Naive B cell (primary cell): ENCODE measurements at places on chromosomes 2 and 18. TPM values are rescaled to one million over a fixed set of nuclear protein-coding genes. Genes with fewer than 3 reads are reported as not detected.

GRCh38 chr2:239188536-239188935 lies 212.3 kb downstream of the HDAC4 start:
- DNase-seq, result no peak

BCL2 gene
- 11.8 TPM for polyA plus RNA-seq

DNA sequence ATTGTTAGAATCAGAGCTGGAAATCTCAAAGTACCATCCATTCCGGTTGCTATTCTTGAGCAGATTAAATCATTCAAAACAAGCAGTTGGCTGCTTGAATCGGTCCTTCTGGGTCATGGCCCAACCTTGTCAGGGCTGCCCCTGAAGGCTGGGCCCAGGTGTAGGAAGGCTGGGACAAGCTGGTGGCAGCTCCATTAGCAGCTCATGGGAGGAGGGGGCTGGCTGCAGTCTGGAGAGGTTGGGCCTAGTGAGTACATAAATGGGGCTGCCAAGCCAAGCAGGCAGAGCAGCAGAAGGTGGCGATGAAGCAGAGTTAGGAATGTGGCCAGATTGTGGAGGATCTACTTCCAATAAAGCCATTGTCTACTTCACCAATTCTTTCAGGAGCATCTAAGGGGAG lies 81.4 kb downstream of the ADCYAP1 start:
- no peak for DNase-seq

- DNase-seq, result no peak
Observed at GRCh38 chr2:112680666-112681101, 34.9 kb downstream of the SLC20A1 start.

- no peak for DNase-seq
Observed at GRCh38 chr2:83461135-83461534, 997.9 kb downstream of the SUCLG1 start.

DNAJC5G gene
- not detected for polyA plus RNA-seq

COL4A3 gene
- polyA plus RNA-seq, result 0.07 TPM

COPS8 gene
- polyA plus RNA-seq, result 58.1 TPM

DNA sequence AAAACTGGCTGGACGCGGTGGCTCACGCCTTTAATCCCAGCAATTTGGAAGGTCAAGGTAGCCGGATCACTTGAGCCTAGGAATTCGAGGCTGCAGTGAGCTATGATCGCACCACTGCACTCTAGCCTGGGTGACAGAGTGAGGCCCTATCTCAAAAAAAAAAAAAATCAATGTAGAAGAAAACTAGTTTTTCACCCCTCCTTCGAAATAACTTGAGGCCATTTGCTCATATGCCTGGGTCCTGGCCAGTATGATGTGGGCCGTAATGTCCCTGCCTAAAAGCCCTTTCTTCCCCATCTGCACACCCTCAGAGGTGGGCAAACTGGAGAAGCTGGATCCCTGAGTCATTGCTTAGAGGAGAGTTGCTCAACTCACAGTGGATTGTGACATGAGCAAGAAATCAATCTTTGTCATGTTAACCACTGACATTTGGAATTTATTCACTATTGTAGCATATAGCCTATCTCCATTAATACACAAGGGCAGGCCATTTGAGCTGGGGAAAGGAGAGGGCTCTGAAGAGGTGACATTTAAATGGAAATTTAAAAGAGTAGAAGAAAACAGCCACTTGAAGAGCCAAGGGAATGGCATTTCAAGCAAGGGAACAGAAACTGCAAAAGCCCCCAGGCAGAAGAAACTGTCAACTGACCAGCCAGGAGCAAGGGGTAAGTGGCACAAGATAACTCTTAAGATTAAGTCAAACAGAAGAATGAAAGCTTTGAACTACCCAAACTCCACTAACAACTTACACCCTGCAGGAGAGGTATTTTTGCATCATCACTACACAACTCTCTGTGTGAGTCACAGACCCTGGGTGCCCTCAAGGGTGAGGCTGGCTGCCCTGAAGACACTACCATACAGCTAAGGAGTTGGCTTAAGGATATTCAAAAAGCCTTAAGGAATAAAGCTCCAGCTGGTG lies 7.6 kb upstream of the METTL21A start:
- DNase-seq, result no peak

DNA sequence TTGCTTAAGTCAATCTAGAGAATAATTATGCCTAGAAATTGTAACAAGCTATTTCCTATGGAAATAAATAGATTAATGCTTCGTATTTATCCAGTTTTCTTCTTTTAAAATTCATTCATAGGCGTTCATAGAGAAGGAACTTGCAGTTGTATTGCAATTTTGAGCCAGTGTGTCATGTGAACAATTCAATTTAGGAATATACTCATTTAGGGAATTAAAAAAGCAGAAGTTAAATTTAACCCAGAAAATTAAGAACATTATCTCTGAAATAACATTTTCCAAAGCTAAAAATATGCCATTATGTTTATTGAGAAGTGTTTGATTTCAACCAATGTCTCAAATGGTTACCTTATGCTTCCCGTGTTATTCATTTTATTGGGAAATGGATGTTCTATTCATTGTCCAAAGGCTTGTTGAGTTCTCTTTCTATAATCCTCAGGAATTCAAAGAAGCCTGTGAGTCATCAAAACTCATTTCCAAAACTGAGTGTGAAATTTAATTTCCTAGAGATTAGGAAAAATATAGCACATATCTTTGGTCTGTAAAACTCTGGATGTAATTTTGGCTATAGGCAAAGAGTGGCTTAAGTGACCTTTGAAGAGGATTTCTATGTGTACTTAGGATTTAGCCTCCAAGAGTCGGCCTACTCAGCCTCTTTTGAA lies 99.7 kb downstream of the SLC8A1 start:
- no peak for DNase-seq

DNA sequence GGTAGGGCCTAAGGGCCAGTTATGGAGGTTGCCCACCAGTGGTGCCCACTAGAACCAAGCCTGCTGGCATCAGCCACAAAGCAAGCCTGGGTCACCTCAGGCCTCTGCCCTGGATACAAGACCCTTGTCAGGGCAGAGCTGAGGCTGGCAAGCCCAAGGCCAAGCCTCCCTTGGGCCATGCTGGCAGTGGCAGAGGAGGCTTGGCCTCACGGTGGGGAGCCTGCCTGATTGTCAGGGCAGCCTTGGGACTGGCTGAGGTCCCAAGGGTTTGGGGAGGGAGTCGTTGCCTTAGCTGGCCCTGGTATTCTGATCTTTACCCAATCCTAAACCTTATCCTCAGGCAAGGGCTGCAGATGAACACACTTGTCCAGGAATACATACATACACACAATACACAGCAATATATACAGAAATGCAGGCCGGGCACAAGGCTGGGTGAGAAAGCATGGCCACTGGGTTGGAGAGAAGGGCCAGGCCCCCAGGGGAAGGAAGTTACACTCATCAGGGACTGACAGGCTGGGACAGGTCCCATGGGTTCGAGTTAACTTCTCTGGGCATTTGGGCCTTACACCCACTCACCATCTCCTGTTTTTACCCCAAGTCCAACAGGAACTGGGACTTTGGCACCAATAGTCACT lies 21.0 kb downstream of the CCT7 start:
- no peak for DNase-seq
